Femur (tissue), 1 donor: ENCODE measurements at places on chromosomes 5 and 9.
A peak's percentile ranks its signal among the peaks of the same experiment; 100 is the strongest.

DNA sequence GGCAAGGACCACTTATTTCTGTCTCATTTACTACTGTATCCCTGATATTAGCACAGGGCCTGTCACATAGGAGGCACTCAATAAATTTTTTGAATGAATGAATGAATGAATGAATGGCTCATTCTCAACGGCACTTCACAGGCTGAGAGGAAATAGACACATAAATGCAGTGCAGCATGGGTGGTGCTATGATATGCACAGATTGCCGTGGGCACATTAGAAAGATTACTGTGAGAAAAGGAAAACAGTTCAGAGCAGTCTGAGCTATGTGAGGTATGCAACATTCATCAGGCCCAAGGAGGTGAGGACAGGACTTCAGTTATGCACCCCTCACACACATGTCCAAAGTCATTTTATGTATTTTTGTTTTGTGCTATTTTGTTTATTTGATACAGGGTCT lies 6.4 kb upstream of the NOL6 start:
- no peak for DNase-seq

- DNase-seq = no peak
These were observed 1.3 kb downstream of the RNF38 start for GRCh38 chr9:36398745-36399144.

DNA sequence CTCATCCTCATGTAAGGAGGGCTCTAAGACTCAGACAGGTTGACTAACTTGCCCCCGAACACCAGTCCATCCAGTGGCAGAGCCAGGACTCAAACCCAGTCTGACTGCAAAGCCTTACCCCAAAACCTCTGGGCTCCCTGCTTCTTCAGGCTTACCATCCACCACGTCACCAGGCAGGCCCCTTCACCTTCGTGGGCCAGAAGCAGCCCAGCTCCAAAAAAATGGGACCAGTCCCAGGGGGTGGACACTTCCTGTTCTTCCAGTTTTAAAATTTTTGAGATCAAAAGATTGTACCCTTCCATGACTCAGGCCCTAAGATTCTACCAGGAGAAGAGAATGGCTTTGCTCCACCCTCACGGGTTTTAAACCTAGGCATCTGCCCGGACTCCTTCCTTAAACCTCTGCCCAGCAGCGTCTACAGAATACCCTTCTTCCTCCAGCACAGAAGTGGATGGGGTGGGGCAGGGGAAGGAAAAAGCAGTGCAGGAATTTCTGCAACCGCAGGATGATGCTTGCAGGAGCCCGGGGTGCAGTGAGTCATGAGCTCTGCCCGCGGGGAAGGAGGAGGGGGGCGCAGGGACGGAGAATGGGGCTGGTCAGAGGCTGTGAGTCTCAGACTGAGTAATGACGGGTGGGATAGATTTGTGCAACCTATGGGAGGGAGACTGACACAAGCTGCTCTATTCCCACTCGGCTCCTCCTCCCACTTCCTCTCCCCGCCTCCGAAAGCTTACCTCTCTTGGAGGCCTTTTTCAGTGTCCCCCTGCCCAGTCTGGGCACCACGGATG lies 50.4 kb upstream of the STXBP1 start:
- peak; percentile 89 for DNase-seq

DNA sequence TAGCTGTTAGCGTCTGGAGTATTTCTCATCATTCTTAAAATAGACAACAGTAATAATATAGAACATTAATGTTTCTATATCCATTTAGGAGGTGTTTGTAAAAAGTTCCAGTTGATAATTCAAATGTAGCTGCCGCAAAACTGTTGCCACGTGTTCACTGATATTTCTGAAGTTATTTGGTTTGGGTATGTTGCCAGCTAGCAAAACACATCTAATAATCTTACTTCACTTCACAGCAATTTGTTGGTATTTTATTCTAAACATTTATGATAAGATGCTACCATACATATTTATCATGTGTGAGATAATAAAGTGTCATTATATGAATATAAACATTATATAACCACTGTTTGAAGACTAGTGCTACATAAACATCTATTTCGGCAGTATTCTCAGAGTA lies 101.6 kb downstream of the CDH12 start:
- DNase-seq = no peak

DNA sequence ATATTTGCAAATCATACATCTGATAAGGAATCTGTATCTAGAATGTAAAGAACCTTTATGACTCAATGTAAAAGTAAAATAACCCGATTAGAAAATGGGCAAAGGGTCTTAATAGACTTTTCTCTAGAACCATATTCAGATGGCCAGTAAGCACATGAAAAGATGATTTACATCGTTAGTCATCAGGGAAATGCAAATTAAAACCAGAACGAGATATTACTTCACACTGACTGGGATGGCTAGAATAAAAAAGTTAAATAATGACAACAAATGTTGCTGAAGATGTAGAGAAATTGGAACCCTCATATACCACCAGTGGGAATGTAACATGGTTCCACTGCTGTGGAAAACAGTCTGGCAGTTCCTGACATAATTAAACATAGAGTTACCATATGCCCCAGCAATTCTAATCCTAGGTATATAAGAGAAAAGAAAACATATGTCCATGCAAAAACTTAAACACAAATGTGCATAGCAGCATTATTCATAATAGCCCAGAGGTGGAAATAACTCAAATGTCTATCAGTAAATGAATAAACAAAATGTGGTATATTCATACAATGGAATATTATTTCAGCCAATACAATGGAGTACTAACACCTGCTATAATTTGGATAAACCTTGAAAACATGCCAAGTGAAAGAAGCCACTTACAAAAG lies 100.4 kb upstream of the MAMDC2 start:
- DNase-seq = no peak

DNA sequence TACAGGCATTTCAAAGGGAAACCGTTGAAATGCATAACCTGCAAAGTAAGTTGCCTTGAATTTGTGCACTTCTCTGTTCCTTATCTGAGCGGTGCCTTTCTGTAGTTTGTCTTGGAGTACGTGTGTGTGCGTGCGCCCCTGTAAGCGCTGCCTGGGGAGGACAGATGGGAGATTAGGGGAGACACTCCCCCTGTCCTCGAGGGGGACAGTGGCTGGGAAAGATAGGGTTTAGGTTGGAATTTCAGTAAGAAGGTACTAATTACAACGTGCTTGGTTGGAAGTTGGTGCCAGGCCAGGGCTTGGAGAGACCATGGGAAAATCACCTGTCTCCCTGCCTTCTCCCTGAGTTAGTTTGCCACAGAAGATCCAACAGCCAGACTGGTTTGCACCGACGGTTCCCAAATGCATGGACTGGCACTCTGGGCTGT lies 73.2 kb downstream of the PIK3R1 start:
- peak; percentile 39 for DNase-seq

DNA sequence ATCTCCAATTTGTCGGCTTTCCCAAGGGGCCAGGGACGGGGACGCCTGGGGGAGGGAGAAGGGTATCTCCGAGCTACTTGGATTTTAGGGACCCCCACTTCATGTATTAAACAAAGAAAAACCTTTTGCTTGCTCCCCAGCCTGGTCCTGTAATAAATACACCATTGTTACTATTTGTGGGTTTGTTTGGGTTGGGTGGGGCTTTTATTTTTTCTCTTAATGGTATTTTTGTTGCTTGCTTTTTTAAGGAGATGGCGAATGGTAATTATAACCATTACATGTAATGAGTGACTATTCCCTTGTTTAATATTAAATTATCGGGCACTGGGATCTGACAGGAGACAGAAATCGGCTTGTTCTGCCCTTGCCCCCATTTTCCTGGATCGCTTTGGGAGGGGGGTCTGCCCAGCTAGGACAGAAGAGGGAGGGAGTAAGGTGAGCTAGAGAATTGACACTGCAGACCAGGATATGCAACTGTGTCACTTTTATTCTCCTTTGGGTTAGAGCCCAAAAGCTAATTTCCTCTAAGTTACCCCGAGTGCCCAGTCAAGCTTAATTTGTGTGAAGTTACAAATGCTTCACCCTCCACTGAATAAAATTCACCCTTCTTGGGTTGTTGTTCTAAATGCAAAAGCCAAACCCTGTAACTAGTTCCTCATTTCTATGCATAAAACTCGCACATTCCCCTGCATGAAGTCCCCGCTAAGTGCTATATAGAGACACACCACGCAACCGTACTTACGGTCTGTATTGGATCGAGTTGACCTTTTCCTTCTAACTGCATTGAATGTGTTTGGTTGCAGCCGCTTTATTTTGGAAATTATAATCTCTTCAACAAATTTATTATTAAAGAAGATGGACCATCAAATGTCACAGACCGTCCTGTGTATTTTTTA lies 1.6 kb upstream of the ZNF608 start:
- DNase-seq = peak; percentile 43

GRCh38 chr5:72268753-72269410 lies 51.2 kb downstream of the MRPS27 start:
- DNase-seq = no peak

DNA sequence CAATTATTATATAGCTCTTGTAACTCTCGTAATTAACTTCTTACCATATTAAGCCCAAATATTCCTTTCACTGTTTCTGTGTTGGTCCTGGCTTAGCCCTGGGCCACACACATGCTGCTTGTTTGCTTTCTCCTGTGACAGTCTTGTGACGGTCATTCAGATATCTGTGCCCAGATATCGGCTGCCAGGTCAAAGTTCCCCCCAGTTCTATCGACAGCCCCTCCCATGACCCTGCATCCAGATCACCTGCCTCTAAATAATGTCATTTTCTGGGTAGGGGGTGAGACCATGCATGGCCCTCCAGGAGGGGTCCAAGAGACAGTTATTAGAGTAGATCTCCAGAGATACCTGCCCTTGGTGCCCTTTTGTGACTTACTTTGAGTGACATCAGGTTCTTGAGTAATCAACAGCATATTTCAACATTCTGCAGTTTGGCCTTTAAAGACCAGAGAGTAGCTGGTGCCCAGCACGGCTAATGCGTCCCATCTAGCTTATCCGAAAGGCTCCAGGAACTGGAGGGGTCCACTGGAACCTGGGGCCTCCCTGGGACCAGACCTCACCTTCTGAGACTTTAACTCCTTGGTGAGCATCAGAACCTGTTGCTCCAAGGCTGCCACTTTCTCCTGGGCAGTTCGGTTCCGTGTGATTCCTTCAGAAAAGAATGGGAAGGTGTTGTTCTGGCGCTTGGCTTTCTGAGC lies 26.9 kb downstream of the TBC1D2 start:
- no peak for DNase-seq

DNA sequence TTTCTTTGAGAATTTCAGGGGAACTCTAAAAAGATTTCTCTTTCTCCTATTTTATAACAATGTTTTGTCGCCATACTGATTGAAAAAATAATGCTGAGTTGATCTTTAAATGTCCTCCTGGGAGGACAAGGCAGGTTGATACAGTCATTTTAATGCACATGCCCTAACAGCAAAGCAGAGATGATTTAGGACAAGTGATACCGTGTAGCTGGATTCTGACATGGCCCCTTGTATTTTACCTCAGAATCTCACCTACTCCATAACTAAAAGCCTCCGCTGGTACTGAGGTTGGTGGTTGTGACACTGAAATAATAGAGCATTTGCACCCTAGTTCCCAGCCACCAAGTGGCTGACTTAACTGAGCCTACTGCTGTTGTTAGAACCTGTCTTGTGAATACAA lies 811 bp upstream of the LRRTM2 start:
- no peak for DNase-seq

DNA sequence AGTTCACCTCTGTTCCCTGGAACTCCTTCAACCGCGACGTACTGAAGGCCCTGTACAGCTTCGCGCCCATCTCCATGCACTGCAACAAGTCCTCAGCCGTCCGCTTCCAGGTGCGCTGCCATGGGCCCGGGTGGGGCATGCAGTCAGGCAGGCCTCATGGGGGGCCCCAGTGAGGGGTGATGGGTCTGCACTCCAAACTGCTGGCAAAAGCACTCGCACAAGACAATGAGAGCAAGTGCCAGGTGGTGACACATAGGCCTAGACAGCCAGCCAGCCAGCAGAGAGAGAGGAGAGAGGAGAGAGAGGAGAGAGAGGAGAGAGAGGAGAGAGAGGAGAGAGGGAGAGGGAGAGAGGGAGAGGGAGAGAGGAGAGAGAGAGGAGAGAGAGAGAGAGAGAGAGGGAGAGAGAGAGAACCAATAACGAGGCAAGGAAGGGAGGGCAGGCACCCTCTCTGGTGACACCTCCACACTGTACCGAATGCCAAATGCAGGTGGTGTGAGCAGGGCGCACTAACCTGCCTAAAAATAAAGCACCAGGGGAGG lies 21.0 kb downstream of the DBH start:
- no peak for DNase-seq

DNA sequence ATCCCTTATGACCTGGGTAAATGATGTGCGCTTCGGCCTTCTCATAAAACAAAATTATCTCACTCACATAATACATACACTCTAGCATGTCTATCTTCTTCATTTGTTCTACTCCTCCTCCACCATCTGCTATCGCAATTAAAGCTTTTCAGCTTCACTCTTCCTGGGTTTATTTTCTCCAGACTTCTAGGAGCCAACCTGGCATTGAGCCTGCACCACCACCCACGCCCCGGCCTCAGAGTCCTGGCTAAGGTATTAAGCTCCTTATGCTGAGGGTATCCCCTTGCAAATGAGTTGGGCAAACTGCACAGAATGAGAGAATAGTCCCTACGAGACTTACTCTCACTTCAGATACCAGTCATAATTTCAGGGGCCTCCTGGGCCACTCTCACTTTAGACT lies 236.1 kb upstream of the CDH12 start:
- DNase-seq = peak; percentile 37

DNA sequence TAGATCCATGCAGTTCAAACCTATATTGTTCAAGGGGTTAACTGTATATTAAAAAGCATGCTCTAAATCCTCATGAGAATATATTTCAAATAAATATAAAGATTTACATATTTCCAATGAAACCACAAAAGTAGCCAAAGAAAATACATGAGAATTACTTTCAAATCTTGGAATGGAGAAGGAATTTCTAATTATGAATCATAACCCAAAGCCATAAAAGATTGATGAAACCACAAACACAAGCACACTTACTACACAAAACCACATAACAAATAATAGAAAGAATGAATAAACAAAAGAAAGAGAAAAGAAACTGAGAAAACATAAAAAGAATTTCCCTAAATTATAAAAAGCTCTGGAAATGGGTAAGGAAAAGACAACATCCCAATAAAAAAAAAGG lies 16.0 kb downstream of the ERP44 start:
- DNase-seq = no peak

DNA sequence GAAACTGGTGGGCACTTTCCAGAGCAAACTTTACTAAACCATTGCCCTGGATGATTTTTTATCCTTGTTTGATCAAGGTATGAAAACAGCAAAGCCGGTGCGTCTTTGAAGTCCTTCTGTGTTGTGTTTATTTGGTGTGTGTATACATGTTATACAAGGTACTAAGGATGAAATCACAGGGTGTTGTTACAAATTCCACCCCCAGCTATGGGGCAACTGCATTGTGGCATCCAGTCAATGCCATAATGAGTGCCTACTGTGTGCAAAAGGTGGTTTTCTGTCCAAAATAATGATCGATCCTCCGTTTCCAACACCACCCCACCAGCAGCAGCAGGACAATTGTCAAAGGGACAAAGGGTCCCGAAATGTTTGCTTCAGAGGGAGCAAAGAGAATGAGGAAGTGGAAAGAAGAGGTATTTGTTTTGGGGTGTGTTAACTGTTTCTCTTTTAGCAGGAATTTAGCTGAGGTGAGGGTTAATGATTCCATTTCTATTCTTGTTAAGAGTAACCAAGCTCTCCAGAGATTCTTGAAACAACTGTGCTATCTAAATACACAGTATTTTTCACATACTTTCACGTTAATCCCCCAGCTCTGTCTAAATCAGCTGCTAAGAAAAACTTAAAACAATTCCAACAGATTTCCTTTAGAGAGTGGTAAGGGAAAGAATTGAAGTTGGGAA lies 568.7 kb upstream of the KLF4 start:
- DNase-seq = no peak
